Activated CD8-positive, alpha-beta T cell treated with anti-CD3 and anti-CD28 coated beads, Interleukin-2, amount 10 ng/mL, durations not matched to agents 7 days and 5 days (primary cell): ENCODE measurements at places on chromosomes 2 and 18. TPM values are rescaled to one million over a fixed set of nuclear protein-coding genes. Genes with fewer than 3 reads are reported as not detected.

GRCh38 chr2:225429717-225430116 lies 30.2 kb downstream of the NYAP2 start:
- no peak for DNase-seq

GRCh38 chr2:19653509-19653908 lies 248.3 kb downstream of the TTC32 start:
- no peak for DNase-seq

- no peak for DNase-seq
Measured at GRCh38 chr2:145383961-145384360, 864.0 kb upstream of the ZEB2 start.

DNA sequence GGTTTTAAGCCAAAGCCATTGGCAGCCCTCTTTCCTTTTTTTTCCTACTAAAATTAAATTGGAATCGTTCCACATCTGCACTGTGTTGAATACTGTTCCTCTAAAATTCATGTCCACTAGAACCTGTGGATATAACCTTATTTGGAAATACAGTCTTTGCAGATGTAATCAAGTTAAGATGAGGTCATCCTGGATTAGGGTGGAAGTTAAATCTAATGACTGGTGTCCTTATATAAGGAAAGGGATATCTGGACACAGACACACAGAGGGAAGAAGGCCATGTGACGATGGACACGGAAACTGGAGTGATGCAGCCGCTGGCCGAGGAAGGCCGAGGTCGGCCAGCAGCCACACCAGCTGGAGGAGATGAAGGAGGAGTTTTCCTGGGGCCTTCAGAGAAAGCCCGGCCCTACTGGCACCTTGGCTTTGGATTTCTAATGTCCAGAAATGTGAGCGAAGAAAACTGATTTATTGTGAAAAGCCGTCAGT lies 49.4 kb downstream of the LONRF2 start:
- DNase-seq: no peak

GRCh38 chr18:42038936-42039335 lies 83.9 kb downstream of the PIK3C3 start:
- DNase-seq: no peak

GRCh38 chr2:196131384-196131937 lies 39.9 kb downstream of the STK17B start:
- DNase-seq: peak; percentile 81

DNA sequence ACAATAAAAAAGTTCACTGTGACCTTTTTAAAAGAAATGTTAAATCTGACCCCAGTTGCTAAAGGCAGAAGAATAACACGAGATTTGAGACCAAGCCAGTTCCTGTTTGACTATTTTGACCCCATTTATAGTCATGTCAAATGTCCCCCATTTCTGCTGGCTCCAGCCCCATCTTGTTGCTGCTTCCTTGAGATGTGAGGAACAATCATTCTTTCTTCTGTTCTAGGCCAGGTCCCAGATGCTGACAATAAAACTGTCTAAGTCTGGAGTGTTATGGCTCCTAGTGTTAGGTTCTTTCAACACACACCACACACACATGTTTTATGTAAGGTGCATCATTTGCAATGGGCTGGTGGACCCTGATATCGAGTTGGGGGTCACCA lies 92.0 kb upstream of the CYP1B1 start:
- no peak for DNase-seq

- DNase-seq: no peak
Measured at GRCh38 chr18:74183130-74183529, 34.8 kb downstream of the TIMM21 start.

GRCh38 chr2:178909507-178909906 lies 102.3 kb upstream of the TTN start:
- no peak for DNase-seq

DNA sequence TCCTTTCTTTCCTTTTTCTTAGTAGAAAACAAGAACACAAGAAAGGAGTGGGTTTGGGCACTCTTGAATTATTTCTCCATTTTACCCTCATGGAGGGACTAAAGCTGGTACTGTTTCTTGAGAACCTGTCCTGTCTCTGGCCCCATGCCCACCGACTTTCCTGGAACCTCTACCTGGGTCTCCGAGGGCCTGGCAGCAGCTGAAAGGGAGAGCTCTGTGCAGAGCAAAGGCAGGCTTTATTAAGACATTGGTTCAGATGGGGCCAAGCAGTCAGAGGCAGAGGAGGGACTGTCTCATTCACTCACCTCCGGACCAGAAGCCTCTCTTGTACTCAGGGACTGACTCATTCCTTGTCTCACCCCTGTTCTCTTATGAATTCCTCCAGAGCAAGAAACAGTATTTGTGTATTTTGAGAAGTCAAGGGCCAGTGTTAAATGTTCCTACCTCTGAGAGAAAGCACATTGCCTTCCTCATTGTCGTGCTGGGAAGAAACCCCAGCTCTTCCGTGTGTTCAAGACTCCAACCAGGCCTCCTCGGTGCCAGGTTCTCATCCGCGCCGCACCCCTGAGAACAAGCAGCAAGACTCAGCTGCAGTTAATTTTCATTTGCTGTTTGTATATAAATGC lies 201.9 kb upstream of the NT5C1B start:
- DNase-seq: no peak

DNA sequence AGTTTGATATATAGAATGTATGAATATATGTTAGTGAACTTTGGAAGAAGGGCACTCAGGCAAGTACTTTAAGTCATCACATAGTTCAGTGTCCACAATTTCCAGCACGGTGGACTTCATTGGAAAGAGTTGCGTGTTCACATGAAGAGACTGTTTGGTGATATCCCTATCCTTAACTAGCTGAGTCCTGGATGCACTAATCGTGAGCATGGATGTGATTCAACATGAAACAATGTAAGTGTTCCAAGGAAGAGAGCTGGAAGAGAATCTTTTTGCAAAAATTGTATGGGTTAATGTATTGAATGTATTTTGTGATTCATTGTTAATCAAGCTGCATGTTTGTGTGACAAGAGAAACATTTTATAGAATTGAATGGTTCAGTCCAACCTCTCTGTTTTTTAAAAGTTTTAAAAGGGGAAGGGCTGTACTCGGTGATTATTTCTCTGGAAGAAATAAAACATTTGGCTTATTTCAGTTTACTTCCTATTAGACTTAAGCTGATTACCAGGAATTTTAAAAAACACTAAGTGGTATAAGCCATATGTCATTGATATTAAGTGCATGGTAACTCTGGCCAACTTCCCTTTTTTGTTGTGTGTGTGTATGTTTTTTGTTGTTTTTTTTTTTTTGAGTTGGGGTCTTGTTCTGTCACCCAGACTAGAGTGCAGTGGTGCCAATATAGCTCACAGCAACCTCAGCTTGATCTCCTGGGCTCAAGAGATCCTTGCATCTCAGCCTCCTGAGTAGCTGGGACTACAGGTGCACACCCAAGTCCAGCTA lies 8.6 kb downstream of the XRCC5 start:
- DNase-seq: no peak

- DNase-seq: no peak
Measured at GRCh38 chr2:232225429-232225828, 153.1 kb upstream of the ALPP start.

- DNase-seq: no peak
Measured at GRCh38 chr2:108623616-108624015, 89.3 kb downstream of the LIMS1 start.

DNA sequence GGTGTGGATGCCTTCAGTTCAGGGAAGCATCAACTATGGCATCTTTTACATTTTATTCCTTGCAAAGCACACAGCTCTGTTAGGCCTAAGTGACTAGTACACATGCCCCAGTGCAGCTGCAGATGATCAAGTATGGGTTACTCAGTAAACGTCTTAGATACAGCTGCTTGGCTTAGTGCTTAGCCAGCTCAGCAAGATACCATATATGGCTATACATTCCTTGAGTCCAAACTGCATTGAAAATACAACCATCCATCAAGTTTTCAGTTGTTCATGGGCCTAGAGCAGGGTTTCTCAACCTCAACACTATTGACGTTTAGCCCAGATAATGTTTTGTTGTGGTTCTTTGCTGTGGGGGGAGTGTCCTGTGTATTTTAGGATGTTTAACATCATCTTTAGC lies 769.9 kb downstream of the TSN start:
- DNase-seq: no peak

DNA sequence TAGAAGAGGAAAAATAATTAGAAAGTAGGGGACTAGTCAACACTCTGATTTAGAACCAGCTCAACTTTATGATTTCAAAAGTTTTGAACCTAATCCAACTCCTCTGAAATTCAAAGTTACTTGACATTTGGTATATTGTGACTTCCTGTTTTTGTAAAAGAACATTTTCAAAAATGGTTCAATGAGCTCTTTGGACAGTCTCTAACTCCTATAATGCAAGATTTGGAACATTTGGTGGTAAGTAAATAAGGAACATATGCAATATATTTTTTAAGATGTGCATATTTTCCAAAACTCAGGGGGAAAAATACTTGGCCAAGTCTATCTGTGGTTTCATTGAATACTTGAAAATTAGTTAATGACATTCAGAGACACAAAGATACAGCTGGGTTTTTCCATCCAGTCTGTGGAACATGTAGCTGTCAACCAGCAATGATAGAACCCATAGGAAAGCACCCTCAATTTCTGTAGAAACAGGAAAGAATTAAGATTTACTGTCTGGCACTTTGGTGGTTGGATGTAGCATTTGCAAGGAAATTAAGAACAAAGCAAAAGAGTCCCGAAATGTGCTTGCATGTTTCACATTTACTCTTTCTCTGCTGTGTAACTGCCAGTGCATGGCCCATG lies 17.0 kb upstream of the ANKRD44 start:
- no peak for DNase-seq

- DNase-seq: no peak
Measured at GRCh38 chr2:74099835-74100234, 47.9 kb downstream of the BOLA3 start.

- DNase-seq: no peak
Measured at GRCh38 chr2:108552566-108552965, 18.3 kb downstream of the LIMS1 start.

GRCh38 chr18:9296233-9297006 lies 38.2 kb upstream of the TWSG1 start:
- DNase-seq: no peak

- DNase-seq: no peak
Measured at GRCh38 chr18:23805898-23806297, 116.6 kb downstream of the LAMA3 start.

DNA sequence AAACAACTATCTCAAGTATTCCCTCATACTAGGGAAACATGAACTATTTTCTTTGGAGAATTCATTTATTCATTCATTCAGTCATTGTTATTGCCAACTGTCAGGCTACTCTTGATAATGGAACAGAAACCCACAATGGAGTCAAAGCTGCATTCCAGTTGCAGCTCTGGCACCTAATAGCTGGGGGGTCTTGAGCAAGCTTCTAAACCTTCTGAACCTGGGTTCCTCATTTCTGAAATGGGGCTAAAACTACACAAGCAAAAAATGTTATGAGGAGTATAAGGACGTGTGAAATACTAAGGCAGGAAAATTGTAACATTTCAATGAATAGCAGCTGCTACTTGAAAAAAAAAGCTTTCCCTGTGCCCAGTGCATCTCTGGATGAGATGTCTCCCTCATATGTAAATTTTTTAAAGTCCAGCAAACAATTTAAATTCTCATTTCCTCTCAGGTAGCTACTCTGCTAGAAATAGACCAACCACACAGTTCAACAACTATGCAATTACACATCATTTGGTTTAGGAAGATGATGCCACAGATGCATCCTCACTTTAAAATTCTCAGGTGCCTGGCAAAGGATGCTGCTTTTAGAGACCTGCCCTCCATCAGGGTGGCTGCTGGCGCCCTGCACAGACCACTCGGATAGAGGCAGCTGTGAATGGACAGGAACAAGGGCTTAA lies 38.5 kb downstream of the SPRED2 start:
- no peak for DNase-seq

DNA sequence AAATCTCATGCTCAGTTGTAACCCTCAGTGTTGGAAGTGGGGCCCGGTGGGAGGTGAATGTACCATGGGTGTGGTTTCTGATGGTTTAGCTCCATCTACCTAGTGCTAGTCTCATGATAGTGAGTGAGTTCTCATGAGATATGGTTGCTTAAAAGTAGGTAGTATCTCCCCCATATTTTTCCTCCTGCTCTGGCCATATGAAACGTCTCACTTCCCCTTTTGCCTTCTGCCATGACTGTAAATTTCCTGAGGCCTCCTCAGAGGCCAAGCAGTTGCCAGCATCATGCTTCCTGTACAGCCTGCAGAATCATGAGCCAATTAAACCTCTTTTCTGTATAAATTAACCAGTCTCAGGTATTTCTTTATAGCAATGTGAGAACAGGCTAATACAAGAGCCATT lies 62.8 kb upstream of the RNF152 start:
- DNase-seq: no peak

- no peak for DNase-seq
Measured at GRCh38 chr18:25553631-25554263, 201.8 kb upstream of the ZNF521 start.

DNA sequence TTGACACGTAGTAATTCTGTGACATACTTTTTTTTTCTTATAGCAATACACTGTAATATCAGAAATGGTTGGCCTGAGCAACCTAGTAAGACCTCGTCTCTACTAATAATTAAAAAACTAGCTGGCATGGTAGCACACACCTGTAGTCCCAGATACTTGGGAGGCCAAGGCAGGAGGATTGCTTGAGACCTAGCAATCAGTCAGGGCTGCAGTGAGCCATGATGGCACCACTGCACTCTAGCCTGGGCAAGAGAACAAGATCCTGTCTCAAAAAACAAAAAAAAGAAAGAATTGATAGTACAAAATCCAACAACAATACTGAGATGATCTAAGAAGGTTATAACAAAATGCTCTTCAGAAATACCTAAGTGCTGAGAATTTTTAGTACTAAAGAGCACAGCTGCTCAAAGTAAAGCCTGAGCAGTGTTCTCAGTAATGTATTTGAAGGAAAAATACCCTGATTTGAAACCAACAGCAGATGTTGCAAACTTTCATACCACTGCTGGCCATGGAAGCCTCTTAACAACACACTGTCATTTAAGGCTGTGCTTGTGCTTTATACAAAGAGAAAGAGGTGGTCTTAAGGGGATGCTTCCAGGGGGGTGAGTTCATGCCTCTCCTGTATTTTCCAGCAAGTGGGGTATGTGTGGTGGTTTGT lies 132.6 kb upstream of the CDCA7 start:
- DNase-seq: no peak

DNA sequence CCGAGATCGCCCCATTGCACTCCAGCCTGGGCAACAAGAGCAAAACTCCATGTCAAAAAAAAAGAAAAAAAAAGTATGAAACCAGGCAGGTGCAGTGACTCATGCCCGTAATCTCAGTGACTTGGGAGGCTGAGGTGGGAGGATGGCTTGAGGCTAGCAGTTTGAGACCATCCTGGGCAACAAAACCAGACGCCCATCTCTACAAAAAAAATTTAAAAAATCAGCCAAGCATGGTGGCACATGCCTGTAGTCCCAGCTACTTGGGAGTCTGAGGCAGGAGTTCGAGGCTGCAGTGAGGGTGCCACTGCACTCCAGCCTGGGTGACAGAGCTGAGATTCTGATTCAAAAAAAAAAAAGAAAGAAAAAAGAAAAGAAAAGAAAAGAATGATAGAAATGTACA lies 277.8 kb downstream of the MYCN start:
- no peak for DNase-seq

Gene SLC38A11
- total RNA-seq: not detected

Gene NPC1
- total RNA-seq: 35.0 TPM

Gene RAD51AP2
- total RNA-seq: not detected

Gene SCN7A
- not detected for total RNA-seq

Gene GTF2A1L
- total RNA-seq: not detected
